Activated naive CD8-positive, alpha-beta T cell treated with anti-CD3 and anti-CD28 coated beads for 36 hours (primary cell): ENCODE measurements at places on chromosomes 12 and 14. TPM values are rescaled to one million over a fixed set of nuclear protein-coding genes. Genes with fewer than 3 reads are reported as not detected.

Gene FOXJ2
- 15.9 TPM for total RNA-seq

Gene KRT72
- total RNA-seq, result not detected

Gene CFAP251
- total RNA-seq, result 1.8 TPM

DNA sequence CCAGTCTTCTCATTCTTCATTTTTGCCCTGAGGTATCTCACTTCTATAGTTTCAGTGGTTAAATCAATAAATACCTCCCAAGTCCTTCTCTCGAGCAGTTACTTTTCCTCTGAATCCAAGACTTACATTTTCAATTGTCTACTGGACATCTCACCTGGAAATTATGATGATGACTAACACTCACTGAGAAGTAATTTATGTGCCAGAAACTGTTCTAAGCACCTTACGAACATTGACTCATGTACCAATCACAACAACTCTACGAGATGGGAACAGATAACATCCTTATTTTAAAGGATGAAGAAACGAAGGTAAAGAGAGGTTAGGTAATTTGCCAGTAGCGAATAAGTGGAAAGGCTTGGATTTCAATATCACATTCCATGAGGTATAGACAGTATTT is 94.1 kb downstream of the EML5 start:
- DNase-seq, result no peak

Gene CACNA2D4
- total RNA-seq, result 3.8 TPM

Gene RNASE3
- total RNA-seq, result not detected

DNA sequence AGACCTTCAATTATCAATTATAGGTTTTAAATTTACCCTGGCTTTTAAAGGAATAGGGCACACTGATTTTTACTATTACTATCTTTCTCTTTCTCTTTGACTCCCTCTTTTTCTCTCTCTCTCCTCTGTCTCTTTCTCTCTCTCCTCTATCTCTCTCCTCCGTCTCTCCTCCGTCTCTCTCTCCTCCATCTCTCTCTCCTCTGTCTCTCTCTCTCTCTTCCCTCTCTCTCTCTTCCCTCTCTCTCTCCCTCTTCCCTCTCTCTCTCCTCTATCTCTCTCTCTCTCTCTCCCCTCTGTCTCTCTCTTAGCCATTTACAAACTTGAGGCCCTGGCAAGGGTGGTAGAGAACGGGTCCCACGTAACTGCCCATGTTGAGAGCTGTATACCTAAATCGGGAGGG is 62.3 kb downstream of the LRIG3 start:
- no peak for DNase-seq
